Stimulated activated CD8-positive, alpha-beta memory T cell treated with anti-CD3 and anti-CD28 coated beads, Interleukin-12 subunit alpha, Interleukin-12 subunit beta, amount 100 ng/mL, for 4 hours (primary cell): ENCODE measurements at places on chromosomes 13 and 19.
A peak's percentile ranks its signal among the peaks of the same experiment; 100 is the strongest.

DNA sequence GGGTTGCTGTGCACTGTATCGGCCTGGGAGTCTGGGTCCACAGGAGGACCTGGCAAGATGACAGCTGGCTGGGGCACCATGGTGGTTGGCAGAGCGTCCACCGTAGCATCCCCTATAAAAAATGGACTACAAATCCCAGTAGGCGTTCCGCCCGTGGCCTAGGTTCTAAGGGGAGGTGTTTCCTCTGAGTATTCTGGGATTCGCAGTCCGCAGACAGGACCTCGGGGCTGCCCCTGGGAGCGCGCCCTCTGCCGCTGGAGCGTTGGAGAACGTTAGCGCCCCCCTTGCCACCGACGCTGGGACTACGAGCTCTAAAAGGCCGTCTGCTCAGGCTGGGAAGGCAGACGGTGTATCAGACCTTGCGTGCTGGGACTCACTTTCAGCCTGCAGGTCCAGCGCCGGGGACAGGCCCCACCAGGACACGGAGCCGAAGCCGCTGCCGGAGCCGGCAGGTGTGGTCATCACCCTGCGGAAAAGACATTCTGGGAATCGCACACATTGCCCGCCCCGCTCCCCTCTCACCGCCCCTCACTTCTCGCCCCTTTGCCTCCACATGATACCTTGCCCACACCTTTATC lies 372 bp downstream of the DNAAF3 start:
- no peak for DNase-seq

- no peak for DNase-seq
These were observed 65.8 kb upstream of the RFXAP start for GRCh38 chr13:36753176-36753575.

DNA sequence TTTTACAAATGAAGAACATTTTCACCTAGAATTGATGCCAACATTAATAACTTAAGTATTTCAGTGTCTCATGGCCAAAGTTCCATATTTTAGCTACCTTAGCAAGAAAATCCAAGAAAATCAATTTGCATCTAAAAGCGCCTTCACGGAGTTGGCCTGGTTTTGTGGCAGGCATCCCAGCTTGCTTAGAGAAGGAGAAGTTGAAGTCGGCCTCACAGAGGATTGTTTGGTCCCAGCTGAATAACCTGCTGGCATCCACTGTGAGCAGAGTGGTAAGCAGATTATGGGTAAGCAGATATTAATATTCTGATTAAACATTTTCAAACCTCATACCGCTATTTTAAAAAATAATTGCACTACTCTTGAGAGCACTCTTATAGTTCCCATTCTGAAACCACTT lies 62.3 kb upstream of the STARD13 start:
- no peak for DNase-seq

- no peak for DNase-seq
These were observed 9.0 kb downstream of the OR7A5 start for GRCh38 chr19:14826006-14826405.

- DNase-seq, result no peak
These were observed 108.0 kb upstream of the DOCK9 start for GRCh38 chr13:99085808-99086266.

DNA sequence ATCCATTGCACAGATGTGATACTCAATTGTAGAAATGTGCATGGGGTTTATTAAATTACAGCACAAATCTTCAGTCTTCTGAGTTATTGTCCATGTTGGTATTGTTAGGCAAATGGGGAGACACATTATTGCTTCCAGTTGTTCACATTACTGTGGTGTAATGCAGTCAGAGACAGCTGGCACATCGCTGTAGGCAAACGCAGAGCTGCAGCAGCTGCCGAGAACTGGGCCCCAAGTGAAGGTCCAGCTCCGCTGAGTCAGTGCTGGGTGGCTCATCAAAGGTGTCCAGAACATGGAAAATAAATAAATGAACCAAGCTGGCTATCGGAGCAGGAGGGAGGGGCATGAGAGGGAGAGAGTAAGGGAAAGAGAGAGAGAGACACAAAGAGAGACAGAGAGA lies 299.1 kb upstream of the OBI1 start:
- no peak for DNase-seq

GRCh38 chr19:11563532-11563931 lies 4.5 kb upstream of the ELOF1 start:
- no peak for DNase-seq

- DNase-seq, result peak; percentile 52
These were observed 690 bp downstream of the KMT2B start for GRCh38 chr19:35718345-35719041.

GRCh38 chr13:113849546-113849945 lies 14.3 kb downstream of the GAS6 start:
- DNase-seq, result no peak

GRCh38 chr13:95607366-95607765 lies 37.1 kb downstream of the DZIP1 start:
- DNase-seq, result no peak

GRCh38 chr13:25899464-25899863 lies 152.4 kb downstream of the SHISA2 start:
- DNase-seq, result no peak

GRCh38 chr19:19155495-19156219 lies 14.4 kb downstream of the MEF2B start:
- no peak for DNase-seq

DNA sequence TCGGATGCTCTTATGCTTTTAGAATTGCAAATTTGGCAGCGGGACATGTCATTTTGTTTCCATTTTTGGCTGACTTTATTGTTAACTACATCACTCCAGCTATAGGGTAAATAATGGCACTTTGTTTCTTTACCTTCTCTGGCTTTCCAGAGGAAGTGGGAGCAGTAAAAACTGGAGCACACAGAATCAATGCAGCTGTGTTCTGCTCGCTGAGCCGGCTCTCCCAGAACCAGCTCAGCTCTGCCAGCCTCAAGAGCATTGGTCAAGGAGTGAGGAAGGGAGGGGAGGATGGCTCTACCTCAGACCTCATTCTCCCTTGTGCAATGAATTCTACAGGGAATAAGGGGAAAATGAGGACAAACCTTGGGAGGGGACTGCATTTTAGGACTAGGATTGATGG lies 50.5 kb upstream of the SPATA13 start:
- no peak for DNase-seq

GRCh38 chr13:49256841-49257240 lies 9.1 kb downstream of the CDADC1 start:
- DNase-seq, result no peak

GRCh38 chr13:112451512-112452379 lies 75.6 kb downstream of the SPACA7 start:
- DNase-seq, result no peak

GRCh38 chr19:5933391-5934068 lies 19.5 kb downstream of the CAPS start:
- no peak for DNase-seq

DNA sequence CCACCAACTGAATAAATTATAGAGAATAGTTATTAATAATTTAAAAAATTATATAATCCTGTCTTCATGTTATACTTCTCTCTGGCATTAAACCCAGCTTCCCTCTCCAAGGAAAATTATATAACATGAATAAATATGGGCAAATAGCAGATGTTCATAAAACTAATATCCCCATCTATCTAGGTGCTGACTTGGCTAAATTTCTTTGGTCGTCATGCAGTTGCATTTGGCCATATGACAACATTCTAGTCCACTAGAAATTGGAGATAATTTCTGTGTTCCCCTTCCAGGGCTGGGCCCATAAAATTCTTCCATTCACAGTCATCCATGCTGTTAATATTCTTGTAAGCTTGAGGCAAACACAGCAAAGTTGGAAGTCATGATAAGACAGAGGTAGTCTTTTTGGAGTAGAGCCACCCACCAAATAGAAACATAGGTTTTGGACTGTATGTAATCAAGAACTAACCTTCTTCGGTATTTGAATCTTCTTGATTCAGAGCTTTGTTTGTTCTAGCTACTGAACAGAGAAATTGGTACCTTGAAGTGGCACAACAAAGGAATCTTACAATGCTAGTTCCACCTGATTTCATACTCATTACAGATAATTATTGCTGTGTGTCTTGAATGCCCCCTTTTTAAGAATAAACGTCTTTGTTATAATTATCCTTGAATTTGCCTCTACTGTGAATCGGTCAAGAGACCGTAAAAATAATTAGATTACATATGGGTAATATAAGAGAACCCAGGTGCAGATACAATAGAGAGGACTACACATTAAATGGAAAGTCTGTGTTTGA lies 678.5 kb upstream of the PCDH20 start:
- DNase-seq, result no peak

GRCh38 chr19:11496391-11497163 lies 9.1 kb downstream of the ZNF653 start:
- peak; percentile 27 for DNase-seq

GRCh38 chr13:30103161-30103840 lies 204.1 kb downstream of the KATNAL1 start:
- no peak for DNase-seq

- no peak for DNase-seq
These were observed 72.1 kb downstream of the KLF12 start for GRCh38 chr13:74061926-74062595.

GRCh38 chr19:633786-634639 lies 676 bp upstream of the POLRMT start:
- no peak for DNase-seq

DNA sequence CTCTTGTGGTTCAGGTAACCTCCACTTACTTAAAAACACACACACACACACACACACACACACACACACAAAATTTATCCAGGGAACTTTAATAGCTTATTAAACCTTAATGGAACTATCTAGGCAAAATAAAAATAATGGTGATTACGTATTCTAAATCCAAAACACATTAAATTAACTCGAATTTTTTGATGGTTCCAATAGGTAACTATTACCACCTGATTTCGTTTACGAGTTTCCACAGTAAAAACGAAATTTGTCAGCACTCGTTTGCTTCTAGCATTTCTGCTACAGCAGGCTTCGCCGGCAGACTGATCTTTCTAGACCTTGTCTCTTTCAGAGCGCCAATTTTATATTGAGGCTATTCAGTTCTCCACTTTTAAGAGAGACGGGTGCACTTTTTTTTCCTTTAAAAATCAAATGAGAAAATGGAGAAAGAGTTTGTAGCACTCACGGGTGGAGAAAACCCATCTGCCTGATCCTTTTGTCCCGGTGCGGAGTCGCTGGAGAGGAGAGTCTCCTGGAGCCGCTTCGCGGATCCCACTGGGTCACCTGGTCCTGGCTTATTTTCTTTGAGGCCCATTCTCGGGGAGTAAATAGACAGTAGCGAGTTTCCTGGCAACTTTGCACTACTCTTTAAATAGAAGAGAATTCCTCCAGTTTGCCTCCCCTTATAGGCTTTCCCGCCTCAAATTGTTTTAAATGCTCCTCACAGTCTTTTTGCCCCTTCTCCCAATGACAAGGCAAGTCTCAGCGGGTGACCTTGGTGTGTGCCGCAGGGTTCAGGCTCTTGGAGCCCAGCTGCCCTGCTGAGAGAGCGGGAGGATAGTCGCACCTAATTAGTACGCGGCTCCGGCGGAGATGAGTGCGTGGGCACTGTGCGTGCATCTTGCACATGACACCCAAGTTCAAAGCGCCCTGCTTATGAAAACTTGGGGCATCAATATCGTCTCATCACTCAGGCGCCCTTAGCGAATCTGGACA lies 117.0 kb downstream of the KCNRG start:
- DNase-seq, result no peak

- DNase-seq, result no peak
These were observed 1445.4 kb downstream of the EFNB2 start for GRCh38 chr13:105089858-105090643.

DNA sequence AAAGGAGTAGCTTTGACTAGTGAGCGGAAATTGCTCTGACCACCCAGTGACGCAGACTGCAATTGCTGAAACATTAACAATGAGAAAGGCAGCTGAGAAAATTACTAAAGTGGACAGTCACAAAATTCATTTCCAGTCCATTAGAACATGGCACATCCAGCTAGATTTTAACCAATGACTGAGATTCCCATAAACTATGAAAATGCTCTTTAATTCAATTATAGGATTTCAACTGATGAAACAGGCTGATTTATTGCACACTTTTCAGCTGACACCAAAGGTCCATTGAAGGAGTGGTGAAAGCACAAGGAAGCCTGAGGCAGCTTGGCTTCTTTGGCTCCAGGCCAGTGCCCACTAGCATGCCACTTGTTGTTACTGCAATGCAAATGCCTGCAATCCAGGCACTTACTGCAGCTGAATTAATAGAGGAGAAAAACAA lies 933.4 kb downstream of the SLITRK6 start:
- DNase-seq, result no peak

GRCh38 chr13:77548095-77548494 lies 12.6 kb downstream of the SCEL start:
- DNase-seq, result no peak
